CD14-positive monocyte (primary cell): ENCODE measurements at places on chromosomes 7 and 10. TPM values are rescaled to one million over a fixed set of nuclear protein-coding genes. Genes with fewer than 3 reads are reported as not detected.

Gene PLPP4
- polyA plus RNA-seq: not detected in 2 replicates

Gene EPHB6
- 9.3 TPM for polyA plus RNA-seq

Gene AZGP1
- not detected for polyA plus RNA-seq

Gene RARRES2
- not detected for polyA plus RNA-seq

Gene WNT8B
- not detected for polyA plus RNA-seq

Gene VSTM4
- polyA plus RNA-seq: not detected in 2 replicates

Gene PNLIPRP1
- 0.04 TPM in 1 of 2 replicates, not detected in the other for polyA plus RNA-seq

Gene NAT16
- not detected for polyA plus RNA-seq

Gene RHBDD2
- polyA plus RNA-seq: 54.6 TPM

Gene GPER1
- 0.35 TPM for polyA plus RNA-seq

Gene GIMAP1
- 19.6 TPM for polyA plus RNA-seq

Gene VPS37D
- not detected for polyA plus RNA-seq

Gene NT5C2
- polyA plus RNA-seq: 32.6 and 68.6 TPM in 2 replicates

Gene LRRC4
- 2.7 and 3.3 TPM in 2 replicates for polyA plus RNA-seq

Gene VSTM2A
- polyA plus RNA-seq: not detected

Gene CPA2
- not detected for polyA plus RNA-seq

Gene TBX20
- polyA plus RNA-seq: not detected in 2 replicates

Gene HTRA1
- 0.85 and 2.2 TPM in 2 replicates for polyA plus RNA-seq

Gene CALML5
- not detected for polyA plus RNA-seq

Gene TAS2R41
- polyA plus RNA-seq: not detected

Gene CCDC136
- 0.85 and 2.6 TPM in 2 replicates for polyA plus RNA-seq

Gene TECTB
- polyA plus RNA-seq: not detected

Gene NUDT13
- 1.0 TPM for polyA plus RNA-seq

Gene CTTNBP2
- not detected for polyA plus RNA-seq

Gene FIS1
- 195 and 222 TPM in 2 replicates for polyA plus RNA-seq

Gene SLC26A5
- not detected for polyA plus RNA-seq

Gene NPFFR1
- 0.01 and 0.03 TPM in 2 replicates for polyA plus RNA-seq

Gene KLF14
- not detected for polyA plus RNA-seq

Gene CDHR3
- not detected in 2 replicates for polyA plus RNA-seq

Gene NACAD
- polyA plus RNA-seq: 0.04 TPM in 1 of 2 replicates, not detected in the other

Gene CDK13
- 18.5 and 25.7 TPM in 2 replicates for polyA plus RNA-seq

Gene DKK1
- polyA plus RNA-seq: not detected

Gene AOAH
- polyA plus RNA-seq: 349 TPM

Gene ACTL6B
- not detected for polyA plus RNA-seq

Gene CCL24
- not detected for polyA plus RNA-seq

Gene DLX5
- not detected for polyA plus RNA-seq

Gene TPST1
- 4.8 TPM for polyA plus RNA-seq

Gene TRDMT1
- 2.0 and 3.1 TPM in 2 replicates for polyA plus RNA-seq

Gene A1CF
- polyA plus RNA-seq: not detected

Gene FFAR4
- polyA plus RNA-seq: 1.1 TPM
